Brain (organoid and tissue), 16 donors: ENCODE measurements at places on chromosomes 5 and 9.

DNA sequence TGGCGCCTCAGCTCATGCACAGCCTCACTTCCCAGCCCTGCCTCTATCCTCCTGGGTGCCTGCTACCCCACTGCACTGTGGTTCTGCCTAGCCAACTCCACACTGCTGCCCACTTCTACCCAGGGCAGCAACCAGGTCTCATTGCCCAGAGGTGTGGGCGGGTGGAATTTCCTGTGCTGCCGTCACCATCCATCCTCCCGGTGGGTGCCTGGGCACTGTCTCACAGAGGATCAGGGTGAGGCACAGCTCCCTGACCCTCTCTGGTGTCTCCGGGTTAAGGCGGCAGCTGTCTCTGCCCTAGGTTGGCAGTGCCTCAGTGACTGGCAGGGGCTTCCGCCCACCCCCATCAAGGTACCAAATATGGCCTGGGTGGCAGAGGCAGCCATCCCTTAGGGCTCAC, 4.3 kb upstream of the MTMR12 start:
- no peak for DNase-seq

DNA sequence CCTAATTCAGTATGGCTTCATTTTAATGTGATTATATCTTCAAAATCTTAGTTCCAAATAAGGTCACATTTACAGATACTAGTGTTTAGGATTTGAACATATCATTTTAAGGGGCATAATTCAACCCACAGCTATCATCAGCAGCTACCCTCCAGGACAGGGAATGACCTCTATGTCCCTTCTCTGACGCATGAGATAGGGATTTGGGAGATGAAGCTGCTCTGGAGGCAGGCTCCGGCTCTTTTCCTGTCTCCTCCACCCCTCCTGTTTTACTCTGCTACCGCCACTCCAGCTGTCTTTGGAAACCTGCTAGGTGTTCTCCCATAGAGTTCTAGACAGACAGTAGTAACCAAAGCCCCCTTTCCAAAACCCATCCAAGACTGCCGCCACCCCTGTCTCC, 119.2 kb downstream of the CARTPT start:
- no peak for DNase-seq

- no peak for DNase-seq
Measured at GRCh38 chr5:29134418-29134817, 2059.1 kb upstream of the CDH6 start.

- DNase-seq = peak; percentile 70
Measured at GRCh38 chr5:116557669-116558271, 16.9 kb downstream of the SEMA6A start.

DNA sequence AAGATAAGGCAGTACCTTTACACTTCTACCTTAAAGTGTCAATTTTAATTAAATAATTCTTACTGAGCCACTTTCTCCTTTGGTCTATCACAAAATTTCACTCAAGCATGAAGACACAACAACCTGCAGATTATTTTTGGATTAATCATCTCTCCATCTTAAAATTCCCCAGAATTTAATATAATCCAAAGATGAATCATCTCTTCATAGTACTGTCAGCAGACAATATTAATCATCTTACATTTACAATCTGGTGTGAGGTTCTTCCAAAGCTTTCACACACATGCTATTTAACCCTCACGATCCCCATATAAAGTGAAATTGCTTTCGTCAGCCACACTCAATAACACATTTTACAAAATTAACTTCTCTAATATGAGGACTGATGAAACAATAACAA, 43.0 kb downstream of the LHFPL2 start:
- DNase-seq = no peak

DNA sequence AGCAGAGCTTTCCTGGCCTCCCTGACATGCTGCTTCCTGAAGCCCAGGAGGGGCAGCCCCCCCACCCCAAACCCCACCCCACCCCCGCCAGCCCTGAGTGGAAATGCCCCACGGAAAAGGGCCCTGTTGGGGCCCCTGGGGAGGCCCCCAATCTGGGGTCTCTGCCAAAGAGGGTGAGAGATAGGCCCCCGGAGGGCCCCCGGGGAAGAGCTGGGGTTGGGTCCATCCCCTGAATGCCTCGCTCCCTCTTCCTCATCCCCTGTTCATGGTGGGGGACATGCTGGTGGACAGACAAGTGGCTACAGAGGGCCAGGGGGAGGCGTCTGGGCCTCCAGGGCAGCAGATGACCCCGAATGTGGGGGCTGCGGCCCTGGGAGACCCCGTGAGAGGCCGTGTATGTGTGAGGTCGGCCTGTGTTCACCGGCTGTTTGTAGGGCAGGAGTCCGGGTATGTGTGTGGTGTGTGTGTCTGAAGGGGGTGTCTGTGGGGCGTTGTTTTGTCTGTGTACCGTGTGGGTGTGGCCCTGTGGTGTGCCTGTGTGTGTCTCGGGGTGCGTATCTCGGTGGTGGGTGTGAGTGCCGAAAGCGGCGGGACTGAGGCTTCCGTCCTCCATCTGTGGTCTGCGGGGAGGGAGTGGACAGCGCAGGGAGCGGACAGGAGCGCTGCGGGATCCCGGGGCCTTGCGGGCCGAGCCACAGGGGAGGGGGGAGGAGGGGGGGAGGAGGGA, 11.3 kb downstream of the C9orf50 start:
- DNase-seq = no peak

- no peak for DNase-seq
Measured at GRCh38 chr9:124263213-124263612, 5.5 kb downstream of the NEK6 start.

DNA sequence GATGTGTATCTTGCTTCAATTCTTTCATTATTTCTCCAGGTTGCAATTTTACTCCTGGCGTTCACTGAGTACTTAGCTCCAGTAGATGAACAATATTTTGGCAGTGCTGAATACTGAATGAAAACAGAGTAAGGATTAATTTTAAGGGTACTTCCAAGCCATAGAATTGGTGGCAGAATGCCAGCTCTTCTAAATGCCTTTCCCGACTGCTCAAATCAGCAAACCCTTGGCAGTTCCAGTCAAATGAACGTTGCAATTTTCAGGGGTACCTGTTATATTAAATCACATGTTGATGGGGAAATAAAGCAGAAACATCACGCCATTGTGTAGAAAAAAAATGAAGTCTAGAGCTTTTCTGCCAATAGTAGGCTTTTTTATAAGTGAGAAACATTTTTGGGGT, 282.4 kb upstream of the RPS23 start:
- DNase-seq = no peak

DNA sequence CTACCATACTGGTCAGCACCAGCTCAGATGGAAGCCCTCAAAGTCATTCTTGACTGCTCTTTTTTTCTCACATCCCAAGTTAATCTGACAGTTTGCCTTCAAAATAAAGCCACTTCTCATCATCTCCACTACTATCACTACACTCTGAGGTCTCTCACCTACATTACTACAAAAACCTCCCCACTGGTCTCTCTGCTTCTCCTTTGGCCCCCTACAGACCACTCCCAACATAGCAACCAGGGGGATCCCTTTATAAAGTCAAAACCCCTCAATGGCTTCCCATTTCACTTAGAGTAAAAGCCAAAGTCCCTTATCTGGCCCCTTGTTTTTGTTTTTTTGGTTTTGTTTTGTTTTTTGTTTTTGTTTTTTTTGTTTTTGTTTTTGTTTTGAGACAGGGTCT, 4.6 kb downstream of the ARAP3 start:
- no peak for DNase-seq

GRCh38 chr9:129481810-129482511, 138.9 kb downstream of the C9orf50 start:
- peak; percentile 46 for DNase-seq

DNA sequence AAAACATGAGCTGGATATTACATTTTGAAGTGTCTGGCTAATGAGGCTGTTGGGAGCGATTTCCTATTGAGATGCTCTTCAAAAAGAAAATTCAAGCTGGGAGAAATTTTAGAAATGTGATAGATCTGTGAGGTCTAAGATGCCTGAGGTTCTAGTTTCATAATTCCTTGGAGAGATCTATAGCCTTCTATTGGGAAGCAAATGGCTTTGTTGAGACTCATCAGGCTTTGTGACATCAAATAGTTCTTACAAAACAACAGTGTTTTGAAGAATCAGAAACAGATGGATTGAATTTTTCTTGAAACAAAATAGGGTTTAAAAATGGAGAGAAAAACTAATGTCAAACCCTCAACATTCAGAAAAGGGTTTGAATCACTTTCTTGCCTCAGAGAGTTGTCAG, 292.9 kb downstream of the NNT start:
- peak; percentile 7 for DNase-seq

DNA sequence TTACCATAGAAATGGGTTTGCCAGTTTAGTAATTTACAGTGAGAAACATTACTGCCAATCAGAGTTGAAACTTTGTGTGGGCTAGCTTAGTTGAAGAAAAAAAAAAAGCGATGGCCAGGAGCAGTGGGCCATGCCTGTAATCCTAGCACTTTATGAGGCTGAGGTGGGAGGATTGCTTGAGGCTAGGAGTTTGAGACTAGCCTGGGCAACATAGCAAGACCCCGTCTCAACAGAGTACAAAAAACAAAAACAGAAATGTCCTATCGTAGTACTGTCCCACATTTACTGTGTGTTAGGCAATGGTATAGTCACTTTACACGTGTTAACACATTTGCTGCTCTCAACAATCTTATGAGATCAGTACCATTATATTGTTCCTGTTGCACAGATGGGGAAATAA, 2.3 kb downstream of the OSTF1 start:
- DNase-seq = no peak

DNA sequence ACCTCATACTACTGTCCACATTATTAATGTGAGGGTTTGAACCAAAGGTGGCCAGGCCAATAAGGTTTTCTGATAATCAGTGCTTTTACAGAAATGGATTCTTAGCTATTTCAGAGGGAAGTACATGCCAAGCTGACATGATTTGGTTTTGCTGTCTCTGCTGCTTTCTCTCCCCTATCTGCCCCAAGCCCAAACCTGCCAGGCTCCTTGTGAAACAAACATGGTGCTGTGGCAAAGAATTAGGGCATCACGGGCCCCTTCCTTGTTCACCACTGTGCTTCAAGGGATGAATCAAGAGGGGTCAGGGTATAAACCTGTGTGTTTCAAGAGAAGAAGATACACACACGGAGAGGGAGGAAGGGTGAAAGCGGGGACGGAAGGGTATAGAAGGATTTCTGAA, 41.3 kb upstream of the SMU1 start:
- DNase-seq = no peak

DNA sequence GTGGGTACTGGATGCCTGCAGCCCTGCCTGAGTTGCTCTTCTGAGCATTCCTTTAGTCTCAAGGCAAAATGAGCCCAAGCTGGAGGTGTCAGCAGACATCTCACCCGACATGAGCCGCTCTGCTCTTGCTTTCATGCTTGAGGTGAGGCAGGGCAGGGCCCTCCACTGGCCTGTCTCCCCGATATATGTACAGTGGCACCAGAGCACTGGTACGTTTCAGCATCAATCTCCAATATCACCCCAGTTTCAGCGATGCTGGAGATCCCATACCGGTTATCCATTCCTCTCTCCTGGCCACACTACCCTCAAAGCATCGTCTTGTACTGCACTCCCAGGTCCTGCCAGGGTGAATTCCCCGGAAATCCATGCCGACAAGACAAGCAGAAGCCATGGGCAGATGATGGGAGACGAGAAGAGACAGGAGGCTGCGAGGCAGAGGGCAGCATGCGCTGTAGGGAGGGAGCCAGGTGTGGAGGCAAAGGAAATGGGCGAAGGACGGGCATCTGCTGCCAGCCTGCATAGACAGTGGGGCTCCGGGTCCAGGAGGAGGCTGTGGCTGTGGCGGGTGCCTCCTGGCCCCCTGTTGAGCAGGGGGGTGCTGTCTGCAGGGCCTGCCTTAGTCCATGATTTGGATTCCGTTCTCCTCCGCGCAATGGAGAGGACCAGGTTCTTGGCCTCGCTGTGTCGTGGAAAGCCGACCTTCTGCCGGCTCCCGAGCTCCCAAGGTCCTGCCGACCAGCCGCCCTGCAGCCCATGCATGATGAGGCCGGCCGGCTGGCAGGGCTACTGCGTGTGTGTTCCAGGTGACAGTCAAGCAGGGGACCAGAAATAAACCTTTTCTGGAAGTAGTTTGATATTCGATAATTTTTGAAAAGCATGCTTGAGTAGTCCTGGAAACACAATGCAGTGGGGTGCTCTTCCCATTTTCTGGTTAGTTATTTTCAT, 152.2 kb upstream of the IRX2 start:
- DNase-seq = no peak

- no peak for DNase-seq
Measured at GRCh38 chr9:7259544-7260241, 501.9 kb downstream of the KDM4C start.

DNA sequence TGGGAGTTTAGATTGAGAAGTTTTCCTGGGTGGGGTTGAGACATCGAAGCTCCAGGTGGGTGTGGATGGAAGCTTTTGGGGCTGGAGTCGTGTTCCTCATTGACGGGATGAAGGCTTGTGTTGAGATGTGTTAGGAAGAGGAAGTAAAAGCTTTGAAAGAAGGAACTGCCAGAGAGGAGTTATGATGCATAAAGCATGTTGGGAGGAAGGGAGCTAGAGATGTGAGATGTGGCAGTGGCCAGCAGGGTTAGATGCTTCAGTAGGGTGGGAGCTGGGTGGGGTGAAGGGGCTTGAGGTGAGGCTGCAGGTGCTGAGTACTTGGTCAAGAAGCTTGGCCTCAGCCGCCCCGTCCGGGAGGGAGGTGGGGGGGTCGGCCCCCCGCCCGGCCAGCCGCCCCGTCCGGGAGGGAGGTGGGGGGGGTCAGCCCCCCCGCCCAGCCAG, 56.7 kb downstream of the HSPA4 start:
- no peak for DNase-seq

DNA sequence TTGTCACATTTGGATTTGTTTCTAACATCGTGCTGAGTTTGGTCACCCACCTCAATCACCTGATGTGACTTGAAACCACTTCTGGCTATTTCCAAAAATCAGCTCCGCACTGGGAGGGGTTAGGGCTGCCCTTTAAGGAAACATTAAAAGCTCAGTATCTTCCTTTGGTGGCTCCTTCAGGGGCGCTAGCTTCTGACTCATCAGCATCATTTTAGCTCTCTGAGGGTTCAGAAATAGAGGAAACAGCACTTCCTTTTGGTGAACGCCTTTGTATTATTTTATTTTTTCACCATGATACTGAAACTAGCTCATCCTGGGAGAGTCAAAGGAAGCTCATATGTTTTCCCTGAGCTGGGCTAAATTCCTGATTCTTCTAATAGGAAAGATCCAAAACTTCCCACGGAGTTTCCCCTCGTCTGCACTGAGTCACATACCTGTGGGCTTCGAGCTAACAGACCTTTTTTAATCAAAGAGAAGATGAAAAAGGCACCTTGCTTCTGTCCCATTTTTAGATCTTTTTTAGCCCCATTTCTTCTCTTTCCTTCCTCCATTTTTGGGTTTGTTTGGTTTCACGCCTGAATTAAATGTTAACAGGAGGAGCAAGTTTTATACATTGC, 48.2 kb downstream of the ROPN1L start:
- no peak for DNase-seq

DNA sequence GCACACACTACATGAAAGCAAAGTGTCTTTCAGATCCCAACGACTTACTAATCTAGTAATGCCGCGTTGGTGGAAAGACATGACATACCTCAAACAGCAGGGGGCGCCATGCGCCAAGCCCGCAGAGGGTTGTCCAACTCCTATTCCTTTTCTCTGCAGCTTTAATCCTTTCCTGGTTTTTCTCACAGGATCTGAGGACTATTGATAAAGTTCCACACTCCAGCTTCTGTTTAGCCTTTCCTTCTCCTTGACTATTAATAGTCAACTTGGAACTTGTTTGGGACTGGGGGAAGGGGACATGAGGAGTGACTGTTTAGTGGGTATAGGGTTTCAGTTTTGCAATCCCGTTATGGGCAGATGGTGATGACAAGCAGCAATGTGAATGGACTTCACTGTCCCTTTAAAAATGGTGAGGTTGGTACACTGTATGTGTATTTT, 62.9 kb downstream of the OTULIN start:
- DNase-seq = peak; percentile 92
